ENCODE measurements at places on chromosomes 3 and 15.

DNA sequence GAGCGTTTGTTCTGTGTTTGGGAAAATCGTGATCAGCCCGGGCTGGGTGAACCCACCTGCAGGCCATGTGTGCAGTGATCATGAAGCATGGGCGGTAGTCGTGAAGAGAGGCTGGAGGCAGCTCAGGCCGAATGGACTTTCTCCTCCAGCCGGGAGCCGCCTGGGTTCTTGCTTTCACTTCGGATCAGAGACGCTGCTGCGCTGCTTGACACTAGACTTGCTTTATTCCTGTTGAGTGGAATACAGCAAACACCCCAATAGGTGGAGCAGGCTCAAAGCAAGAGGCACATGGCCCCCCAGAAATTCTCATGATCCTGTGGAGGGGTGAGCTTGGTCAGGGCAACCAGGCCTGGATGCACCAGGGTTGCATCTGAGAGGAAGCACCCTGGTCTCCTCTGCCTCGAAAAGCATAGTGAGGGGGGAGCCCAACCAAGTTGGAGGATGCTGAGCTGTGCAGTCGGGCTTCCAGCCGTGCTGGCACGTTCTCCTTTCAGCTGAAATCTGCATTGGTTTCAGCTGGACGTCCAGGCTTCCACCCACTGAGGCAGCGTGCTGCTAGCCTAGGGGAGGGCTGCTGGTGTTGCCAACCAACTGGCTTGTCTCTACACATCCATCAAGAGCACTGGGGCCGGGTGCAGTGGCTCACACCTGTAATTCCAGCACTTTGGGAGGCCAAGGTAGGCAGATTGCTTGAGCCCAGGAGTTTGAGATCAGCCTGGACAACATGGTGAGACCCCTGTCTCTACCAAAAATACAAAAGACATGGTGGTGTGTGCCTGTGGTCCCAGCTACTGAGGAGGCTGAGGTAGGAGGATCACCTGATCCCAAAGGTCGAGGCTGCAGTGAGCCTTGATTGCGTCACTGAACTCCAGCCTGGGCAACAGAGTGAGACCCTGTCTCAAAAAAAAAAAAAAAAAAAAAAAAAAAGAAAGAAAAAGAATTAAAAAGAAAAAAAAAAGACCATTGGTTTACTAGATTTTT is 2.8 kb upstream of the NRROS start:
- DNase-seq = no peak

- no peak for DNase-seq
These were observed at the start of gene FBXL22 for GRCh38 chr15:63597038-63597790. FBXL22 (plus strand) TSS chr15:63597387; CDS start chr15:63597393, 6 bp downstream.

DNA sequence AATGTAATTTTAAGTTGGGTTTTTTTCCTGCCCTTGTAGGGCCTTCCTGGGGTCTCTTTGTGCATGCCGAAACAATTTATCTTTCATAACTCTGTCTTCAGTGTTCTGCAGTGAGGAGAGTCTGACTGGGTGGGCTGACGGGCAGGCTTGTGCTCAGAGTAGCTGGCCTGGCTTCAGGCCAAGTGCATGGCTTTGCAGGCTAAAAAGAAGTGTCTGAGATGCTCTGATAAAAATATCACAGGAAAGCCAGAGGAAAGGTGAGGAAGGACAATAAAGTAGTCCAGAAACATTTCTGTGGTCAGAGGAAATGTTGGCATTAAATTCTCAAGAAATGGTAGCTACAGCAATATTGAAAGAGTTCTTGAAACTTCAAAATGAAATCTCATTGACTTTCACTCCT is 25.5 kb downstream of the ST3GAL6 start:
- DNase-seq = no peak

DNA sequence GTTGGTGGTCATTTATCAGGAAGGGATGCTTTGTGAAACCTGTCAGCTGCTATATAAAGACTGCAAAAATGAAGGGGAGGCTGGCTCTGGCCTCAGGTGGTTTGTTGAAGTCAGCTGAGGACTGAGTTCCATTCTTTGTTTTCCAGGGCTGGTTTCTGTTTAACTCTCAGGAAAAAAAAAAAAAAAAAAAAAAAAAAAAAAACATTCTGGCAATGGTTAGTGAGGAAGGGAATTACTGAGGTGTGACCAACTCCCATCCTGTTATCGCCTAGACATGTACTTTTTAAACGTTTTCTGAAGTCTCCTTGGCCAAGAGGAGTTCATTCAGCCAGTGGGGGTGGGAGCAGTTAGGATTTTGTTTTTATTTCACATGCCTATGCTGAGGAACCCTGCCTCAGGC is 316.3 kb downstream of the OXSM start:
- peak; percentile 11 for DNase-seq

DNA sequence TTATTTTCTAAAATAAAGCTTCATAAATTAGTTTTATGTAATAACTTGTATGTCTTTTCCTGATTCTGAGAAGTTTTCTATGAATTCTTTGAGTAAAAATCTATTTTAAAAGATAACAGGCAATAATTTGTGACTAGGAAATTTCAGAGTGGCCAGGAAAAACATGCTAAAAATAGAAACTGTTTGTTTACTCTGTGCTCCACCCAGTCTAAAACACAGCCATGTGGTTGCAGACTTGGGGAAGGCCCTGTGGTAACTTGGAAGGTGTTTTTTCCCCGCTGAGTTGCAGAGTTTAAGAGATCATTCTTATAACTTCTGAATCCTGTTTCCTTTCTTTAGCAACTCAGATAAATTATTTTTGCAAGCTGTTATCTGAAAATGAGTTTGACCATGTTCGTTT is 21.9 kb downstream of the PLCL2 start:
- DNase-seq = no peak

DNA sequence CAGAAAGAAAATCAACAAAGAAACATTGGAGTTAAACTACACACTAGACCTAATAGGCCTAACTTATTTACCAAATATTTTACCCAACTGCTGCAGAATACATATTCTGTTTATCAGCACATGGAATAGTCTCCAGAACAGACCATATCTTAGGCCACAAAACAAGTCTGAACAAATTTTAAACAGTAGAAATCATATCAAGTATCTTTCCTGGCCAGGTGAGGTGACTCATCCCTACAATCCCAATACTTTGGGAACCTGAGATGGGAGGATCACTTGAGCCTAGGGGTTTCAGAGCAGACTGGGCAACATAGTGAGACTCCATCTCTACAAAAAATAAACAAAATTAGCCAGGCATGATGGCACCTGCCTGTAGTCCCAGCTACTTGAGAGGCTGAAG is 18.1 kb upstream of the KPNA4 start:
- DNase-seq = peak; percentile 68

DNA sequence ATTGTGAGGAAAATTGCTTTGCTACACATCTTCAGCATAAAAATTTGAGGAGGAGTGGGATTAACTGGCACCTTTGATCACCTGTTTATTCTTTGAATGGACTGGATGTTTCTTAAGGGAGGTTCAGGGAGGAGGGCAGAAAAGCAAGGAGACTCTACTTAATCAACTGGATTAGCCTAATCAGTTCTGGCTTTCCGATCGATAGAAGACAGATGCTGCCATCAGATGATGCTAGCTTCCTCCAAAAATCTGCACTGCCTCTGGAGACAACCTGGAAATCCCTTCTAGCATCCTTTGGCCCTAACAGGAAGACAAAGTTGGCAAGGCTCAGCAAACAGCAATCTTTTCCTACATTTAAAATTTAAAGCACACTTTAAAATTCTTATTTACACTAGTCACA is 197.8 kb downstream of the EBLN2 start:
- no peak for DNase-seq

- no peak for DNase-seq
These were observed 6.7 kb downstream of the VGLL3 start for GRCh38 chr3:86984271-86984670.

- no peak for DNase-seq
These were observed 127.8 kb upstream of the SMAD3 start for GRCh38 chr15:66937588-66937987.

- no peak for DNase-seq
These were observed 67.6 kb downstream of the SSUH2 start for GRCh38 chr3:8576841-8577571.

- no peak for DNase-seq
These were observed 68.0 kb downstream of the TIPARP start for GRCh38 chr3:156742401-156742800.

GRCh38 chr3:122416966-122417365 is 1.1 kb upstream of the WDR5B start:
- no peak for DNase-seq

DNA sequence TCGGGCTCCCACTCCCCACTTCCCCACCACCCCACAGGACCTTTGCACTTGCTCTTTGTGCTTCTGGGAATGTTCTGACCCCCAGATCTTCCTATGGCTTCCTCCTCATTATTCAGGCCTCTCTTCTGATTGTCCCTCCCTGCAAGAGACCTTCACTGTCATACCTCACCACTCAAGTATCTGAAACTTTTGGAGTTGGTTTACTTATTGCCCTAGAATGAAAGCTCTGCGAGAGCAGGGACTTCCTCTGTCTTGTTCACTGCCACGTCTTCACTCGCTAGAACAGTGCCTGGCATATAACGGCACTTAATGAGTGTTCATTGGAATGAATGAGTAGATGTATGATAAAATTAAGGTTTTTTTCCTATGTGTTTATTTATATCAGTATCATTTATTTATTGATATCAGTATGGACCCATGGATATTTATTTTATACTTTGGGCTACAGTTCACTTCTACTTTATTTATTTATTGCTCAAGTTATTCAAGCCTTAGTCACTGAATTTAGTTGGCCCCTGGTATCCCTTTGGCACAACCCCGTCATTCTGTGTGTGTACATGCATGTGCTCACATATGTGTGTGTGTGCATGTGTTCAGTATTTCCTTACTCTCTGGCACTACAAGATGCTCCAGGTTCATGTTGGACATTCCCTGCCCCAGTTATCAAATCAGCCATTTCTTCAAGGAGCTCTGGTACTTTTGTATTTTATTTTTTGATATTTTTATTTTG is 197.6 kb downstream of the THSD4 start:
- no peak for DNase-seq

DNA sequence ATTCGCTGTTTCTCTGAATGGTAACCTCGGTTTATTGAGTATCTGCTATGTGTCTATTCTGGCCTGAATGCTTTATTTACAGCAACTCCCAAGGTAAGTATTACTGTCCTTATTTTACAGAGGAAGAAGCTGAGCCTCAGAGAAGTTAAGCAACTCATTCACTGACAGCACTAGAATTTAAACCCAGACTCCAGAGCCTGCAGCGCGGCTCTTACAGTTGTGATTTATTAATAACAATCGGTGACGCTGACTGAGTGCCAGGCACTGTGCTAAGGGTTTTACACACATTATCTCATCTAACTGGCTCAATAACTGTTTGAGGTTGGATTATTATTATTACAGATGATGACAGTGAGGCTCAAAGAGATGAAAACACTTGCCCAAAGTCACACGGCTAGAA is 19.6 kb downstream of the SRGAP3 start:
- DNase-seq = no peak

DNA sequence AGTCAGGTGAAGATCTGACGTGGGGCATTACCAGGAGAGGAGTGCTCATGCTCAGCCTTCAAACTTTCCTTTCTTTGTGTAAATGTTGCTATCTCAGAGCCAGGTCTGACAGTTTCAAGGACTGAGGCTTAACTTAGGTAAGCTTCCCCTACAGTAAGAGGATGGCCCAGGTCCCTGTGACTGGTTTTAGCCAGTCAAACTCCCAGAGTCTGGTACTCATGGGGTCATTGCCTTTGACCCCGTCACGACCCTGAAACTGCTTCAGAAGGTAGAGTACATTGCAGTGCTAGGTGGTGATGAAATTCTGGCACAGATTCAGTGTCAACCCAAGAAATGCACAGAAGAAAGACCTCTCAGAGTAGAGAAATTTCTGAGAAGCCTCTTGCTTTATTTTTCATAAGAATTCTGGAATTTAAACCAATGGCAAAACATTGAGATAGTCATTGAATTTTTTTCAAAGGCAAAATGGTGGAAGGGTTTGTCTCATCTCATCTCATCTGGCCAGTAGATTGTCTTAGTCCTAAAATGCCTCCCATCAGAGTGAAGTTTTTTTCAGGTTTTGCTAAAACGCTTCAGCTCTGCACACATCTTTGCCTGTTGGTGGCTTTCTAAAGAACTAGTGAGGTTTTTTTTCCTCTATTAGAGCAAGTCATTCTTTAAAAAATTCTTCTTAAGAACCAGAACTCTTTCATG is 23.1 kb downstream of the ZBTB38 start:
- DNase-seq = no peak

DNA sequence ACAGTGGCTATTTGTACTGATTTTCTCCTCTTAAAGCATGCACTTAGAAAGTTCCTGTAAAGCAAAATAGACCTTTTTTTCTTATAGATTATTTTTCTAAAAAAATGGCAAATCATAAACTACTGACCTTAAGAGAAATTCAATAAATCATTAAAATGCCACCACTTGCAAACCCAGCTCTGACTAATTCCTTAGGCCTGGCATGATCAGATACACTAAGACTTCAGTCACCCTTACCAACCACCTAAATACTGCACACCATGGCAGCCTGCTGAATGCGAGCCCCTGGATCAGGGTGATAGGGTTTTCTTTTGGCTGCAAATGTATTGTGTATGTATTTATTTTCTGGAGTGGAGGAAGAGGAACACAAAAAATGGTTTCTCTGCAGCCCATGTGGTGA is 370.6 kb upstream of the TBL1XR1 start:
- DNase-seq = no peak

- no peak for DNase-seq
These were observed 9.7 kb upstream of the RIOX2 start for GRCh38 chr3:97981886-97982285.

DNA sequence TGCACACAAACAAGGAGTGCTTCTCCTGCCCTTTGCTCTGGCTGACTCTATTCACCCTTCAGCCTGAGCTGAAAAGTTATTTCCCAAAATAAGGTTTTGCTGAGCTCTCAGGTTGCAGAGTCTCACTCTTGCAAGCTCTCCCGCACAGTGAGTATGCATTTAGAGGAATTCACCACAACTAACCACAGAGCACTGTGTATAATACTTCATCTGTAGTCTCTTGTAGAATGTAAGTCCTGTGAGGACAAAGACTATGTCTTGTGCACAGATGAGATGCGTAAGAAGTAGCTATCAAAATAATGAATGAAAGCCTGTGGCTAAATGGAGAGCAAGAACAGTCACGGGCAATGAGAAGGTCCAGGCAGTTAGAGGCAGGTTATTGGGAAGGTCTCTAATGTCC is 156.5 kb upstream of the SLCO3A1 start:
- no peak for DNase-seq

DNA sequence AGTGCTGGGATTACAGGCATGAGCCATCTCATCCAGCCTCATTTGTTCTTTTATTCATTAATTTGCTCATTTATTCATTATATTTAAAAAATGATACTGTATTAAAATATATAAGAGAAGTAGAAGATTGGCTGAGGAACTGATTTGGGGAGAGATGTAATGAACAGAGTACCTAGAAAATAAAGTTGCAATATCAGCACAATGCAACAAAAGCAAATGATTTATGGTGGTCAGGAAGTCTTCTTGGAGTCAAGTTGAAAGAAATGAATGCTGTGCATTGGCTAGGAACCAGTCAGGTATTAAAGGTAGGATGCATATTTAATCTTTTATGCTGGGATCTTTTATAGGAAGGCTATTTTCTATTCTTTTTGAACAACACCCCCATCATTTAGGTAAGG is 152.2 kb downstream of the C3orf38 start:
- DNase-seq = no peak

DNA sequence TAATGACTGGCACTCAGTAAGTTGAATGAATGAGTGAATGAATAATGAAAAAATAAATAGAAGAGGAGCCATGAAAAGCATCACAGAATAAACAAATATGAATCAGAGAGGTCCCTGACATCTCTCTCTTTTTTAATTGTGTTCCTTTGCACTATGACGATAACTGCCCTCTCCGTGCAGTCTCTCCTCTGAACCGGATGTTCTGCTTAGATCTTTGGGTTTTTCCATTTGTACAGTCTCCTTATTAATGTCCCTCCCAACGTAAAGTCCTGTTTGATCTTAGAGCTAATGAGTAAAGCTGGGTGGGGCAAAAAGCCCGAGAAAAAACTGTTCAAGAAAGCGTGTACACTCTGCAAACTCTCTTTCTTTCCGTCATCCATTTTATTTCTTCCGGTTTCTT is 28.3 kb upstream of the BHLHE40 start:
- no peak for DNase-seq
